Mucosa of descending colon (tissue), 3 donors: ENCODE measurements at places on chromosomes 1 and 21. TPM values are rescaled to one million over a fixed set of nuclear protein-coding genes. Genes with fewer than 3 reads are reported as not detected.

OMA1 gene
- total RNA-seq: 32.4 TPM

LIPI gene
- total RNA-seq: not detected

GJB4 gene
- total RNA-seq: not detected

GBP5 gene
- total RNA-seq: 7.3 TPM

KLHDC7A gene
- 3.5 TPM for total RNA-seq

RIMKLA gene
- total RNA-seq: 18.9 TPM

ARID1A gene
- total RNA-seq: 81.2 TPM

KCNJ9 gene
- not detected for total RNA-seq

ADGRL4 gene
- 1.7 TPM for total RNA-seq

C1orf185 gene
- not detected for total RNA-seq

COX20 gene
- 37.7 TPM for total RNA-seq

RGSL1 gene
- total RNA-seq: not detected

RUNX3 gene
- 3.2 TPM for total RNA-seq

FCRL1 gene
- 1.4 TPM for total RNA-seq

FAM151A gene
- 5.7 TPM for total RNA-seq

PROK1 gene
- total RNA-seq: not detected

TDRD10 gene
- 2.0 TPM for total RNA-seq

PLA2G2C gene
- 0.55 TPM for total RNA-seq

REN gene
- 0.87 TPM for total RNA-seq

LCE1F gene
- total RNA-seq: not detected

BSND gene
- not detected for total RNA-seq

FCAMR gene
- total RNA-seq: 0.98 TPM

ATP1A4 gene
- not detected for total RNA-seq

AK2 gene
- total RNA-seq: 186 TPM

TRIM45 gene
- total RNA-seq: 2.0 TPM

NR5A2 gene
- total RNA-seq: 47.9 TPM

RHOU gene
- 39.3 TPM for total RNA-seq

TRNP1 gene
- total RNA-seq: 1.0 TPM

FCRL3 gene
- 0.36 TPM for total RNA-seq

DCAF8 gene
- 123 TPM for total RNA-seq

KANK4 gene
- total RNA-seq: 1.7 TPM

PDZK1 gene
- total RNA-seq: 1.2 TPM

HSPA6 gene
- 0.61 TPM for total RNA-seq

ASCL5 gene
- not detected for total RNA-seq

CATSPERE gene
- total RNA-seq: 0.93 TPM

DIO1 gene
- total RNA-seq: not detected

MTR gene
- total RNA-seq: 41.1 TPM

GJA4 gene
- total RNA-seq: 0.84 TPM

TTC39A gene
- total RNA-seq: 32.3 TPM

NUDT4B gene
- not detected for total RNA-seq

RBM15 gene
- total RNA-seq: 26.7 TPM

CLIC4 gene
- 33.0 TPM for total RNA-seq

KRTAP6-1 gene
- not detected for total RNA-seq

NECTIN4 gene
- 4.6 TPM for total RNA-seq

LCE3E gene
- not detected for total RNA-seq

DNAJC6 gene
- total RNA-seq: 9.6 TPM

GPR37L1 gene
- 2.4 TPM for total RNA-seq

PLPP3 gene
- total RNA-seq: 42.3 TPM

MRPL39 gene
- total RNA-seq: 21.6 TPM

UTS2 gene
- total RNA-seq: not detected

AMPD1 gene
- total RNA-seq: 2.0 TPM

RNU1-4 gene
- total RNA-seq: 6,222 TPM

SEMA4A gene
- total RNA-seq: 7.6 TPM

FRRS1 gene
- 38.0 TPM for total RNA-seq

TIE1 gene
- 8.0 TPM for total RNA-seq

STUM gene
- total RNA-seq: 1.2 TPM

OR2T33 gene
- total RNA-seq: not detected

CLCNKB gene
- total RNA-seq: not detected

TMPRSS15 gene
- not detected for total RNA-seq

LCE6A gene
- total RNA-seq: not detected
